RWPE1 (cell line): ENCODE measurements at places on chromosomes 4 and X.

GRCh38 chr4:109754093-109754857, 24.4 kb upstream of the PLA2G12A start:
- DNase-seq: no peak

GRCh38 chr4:176207839-176208238, 12.5 kb upstream of the SPATA4 start:
- DNase-seq: no peak

DNA sequence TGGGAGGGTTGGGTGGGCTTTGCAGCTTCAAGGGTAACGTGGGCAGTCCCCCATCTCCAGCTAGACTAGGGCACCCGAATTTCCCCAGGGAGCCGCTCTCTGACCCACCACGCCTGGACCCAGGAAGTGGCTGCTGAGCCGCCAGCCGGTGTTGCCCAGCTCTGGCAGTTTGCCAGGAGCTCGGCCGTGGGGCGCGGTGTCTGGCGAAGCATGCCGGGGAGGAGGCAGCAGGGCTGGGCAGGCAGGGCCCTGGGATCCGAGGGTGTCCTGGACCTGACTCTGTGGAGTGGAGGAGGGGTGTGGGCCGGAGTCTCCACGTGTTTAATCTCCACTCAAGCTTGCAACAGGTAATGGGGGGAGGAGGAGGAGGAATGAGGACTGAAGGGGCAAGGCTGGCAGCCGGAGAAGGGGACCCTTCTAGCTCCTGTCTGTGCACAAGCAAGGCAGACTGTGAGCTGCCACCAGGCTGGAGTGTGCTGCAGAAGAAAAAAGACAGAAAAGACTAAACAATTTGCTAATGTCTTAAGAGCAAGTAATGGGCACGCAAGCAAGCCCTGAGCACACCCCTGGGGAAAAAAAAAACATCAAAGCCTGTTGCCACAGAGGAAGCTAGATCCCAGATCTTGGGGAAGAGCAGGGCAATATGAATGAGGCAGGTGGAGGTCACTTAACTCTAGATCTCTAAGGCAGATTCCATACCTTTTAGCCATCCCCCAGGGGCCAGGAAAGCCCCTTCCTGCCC, 2.4 kb downstream of the LONRF3 start:
- DNase-seq: no peak

DNA sequence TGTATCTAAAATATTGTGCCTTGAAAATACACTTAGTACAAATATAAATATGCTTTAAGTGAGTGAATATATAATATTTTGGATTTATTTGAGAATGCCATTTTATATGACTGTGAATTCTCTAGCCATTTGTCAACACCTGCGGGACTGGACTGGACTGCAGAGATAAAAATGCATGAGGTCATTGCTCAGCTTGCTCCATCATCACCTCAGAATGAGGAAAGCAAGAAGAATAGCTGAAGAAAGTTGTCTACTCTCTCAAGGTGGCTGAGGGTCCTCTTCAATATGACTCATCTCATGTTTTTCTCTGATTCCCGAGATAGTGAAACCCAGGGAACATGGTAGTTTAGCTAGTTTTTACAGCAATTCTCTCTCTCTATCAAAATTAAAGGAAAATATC, 732.5 kb upstream of the AGA start:
- DNase-seq: no peak

- DNase-seq: no peak
These were observed 109.2 kb downstream of the PHKA2 start for GRCh38 chrX:18874560-18875255.

DNA sequence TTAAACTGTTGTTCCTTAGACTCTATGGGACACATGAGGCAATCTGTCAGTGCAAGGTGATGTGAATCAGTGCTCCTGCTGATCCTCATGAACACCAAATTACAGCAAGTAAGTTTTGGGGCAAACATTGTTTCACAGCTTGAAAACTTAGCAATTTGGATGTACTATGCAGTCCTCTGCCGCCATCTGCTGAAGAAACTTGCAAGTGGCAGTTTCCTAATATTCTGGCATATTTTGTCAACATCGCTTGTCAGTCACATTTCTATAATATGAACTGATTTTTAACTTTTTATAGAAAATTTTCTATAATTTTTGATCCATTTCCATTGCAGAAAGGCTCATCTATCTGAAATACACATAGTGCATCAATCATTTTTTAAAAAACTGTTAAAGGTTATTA, 56.3 kb downstream of the ZAR1 start:
- peak; percentile 5 for DNase-seq

- no peak for DNase-seq
These were observed 2315.7 kb upstream of the TENM3 start for GRCh38 chr4:179927473-179927872.

DNA sequence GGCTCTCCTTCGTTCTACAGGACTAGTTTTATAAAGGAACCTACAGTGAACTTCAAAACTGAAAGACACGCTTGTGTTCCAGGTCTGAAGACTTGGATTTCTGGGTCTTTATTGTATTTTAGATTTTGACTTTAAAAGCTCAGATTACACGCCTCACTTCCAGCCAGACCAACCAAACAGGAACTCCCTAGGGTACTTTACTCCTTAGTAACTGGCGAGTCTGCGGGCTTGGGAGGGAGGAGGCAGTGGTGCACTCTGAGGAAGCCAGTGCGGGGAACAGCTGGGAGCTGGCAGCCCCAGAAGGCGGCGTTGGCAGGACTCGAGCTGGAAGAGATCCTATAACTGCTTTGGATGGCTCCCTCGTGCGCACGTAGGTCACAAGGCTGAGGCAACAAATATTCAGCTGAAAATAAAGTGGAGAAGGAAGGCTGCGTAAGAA, 391 bp upstream of the PHKA1 start:
- DNase-seq: peak; percentile 27

GRCh38 chr4:185700048-185700447, 111.9 kb downstream of the SORBS2 start:
- DNase-seq: peak; percentile 27

GRCh38 chrX:104013606-104014005, at the start of gene H2BW1:
H2BW1 (minus strand) TSS chrX:104013708; CDS start chrX:104013576, 132 bp downstream.
- no peak for DNase-seq

DNA sequence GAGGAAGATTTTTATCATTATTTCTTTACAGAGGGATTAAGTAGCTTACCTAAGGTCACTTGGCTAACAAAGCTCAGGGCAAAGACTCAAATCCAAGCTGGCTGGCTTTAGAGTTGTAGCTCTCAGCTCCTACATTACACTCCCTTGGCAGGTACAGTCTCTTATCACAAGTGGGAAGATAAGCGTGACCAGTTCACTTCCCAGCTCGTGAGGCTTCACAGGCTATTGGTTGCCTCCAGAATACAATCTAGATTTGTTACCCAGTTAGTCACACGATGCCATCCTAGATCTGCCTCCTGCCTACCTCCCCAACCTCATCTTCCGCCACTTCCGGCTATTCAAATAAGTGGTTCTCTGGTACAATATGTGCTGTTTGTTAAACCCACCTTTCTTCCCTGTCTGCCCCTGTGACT, 3.7 kb downstream of the MMRN1 start:
- no peak for DNase-seq

GRCh38 chr4:37447886-37448285, 203.3 kb downstream of the NWD2 start:
- no peak for DNase-seq

- DNase-seq: no peak
These were observed 172.1 kb downstream of the OPHN1 start for GRCh38 chrX:68261060-68261672.

- DNase-seq: no peak
These were observed 35.7 kb upstream of the GABRQ start for GRCh38 chrX:152601848-152602616.

- no peak for DNase-seq
These were observed 306.8 kb upstream of the FAM241A start for GRCh38 chr4:111838406-111838930.
